Activated CD4-positive, CD25-positive, alpha-beta regulatory T cell (primary cell): ENCODE measurements at places on chromosomes 6 and 20.

DNA sequence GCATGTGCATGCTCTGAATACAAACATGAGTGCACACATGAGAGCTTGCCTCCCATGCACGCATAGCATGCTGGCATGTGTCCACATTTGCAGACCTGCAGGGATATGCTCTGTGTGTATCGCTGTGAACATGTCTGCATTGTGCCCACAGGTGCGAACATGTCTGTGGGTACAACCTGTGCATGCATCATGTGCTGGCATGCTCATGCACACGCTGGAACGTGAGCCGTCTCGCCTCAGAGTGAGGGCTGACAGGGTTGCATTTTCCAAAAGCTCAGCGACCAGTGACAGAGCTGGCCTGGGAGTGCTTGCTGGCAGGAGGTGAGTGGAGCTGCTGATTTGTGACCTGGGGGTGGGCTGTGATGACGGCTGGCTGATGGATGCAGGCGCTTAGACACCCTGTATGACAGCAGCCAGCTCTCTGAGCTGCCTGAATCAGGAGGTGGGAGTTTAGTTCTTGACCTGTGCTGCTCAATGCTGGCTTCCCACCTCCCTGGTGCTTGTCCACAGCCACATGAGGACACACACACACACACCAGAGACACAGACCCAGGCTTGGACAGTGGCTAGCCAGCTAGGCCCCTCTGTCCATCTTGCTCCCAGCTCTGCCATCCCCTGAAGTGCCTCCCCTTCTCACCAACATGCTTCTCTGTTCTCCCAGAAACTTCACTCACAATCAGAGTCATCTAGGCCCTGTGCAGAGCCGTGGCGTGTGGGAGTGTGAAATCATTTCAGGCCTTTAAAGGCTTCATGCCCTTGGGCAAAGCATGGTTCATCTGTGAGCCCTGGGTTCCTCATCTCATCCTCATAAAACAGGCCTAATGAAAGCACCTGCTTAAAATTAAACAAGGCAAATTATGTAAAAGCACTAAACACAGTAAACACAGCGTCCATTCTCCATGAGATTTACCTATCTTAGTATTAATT lies 51.4 kb downstream of the CD40 start:
- DNase-seq: no peak

GRCh38 chr6:8085053-8085511 lies 17.3 kb downstream of the EEF1E1 start:
- DNase-seq: no peak

GRCh38 chr6:106502559-106502958 lies 126.7 kb downstream of the RTN4IP1 start:
- no peak for DNase-seq

DNA sequence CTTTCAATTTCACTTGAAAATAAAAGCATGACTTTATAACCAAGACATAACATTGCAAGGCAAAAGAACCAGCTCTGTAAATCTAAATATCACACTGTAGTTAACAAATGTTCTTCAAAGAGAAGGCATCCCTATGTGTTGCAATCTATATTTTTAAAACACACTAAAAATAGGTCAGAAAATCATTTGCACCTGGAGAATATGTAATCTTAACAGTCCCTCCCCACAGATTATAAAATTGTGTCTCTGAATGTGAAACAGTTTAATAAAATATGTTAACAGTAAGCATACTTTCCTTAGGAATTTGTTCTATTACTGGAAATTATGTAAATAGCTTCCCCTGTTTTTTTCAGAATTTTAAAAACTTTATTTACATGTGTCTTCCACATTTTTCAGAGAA lies 351.9 kb downstream of the COL12A1 start:
- no peak for DNase-seq

DNA sequence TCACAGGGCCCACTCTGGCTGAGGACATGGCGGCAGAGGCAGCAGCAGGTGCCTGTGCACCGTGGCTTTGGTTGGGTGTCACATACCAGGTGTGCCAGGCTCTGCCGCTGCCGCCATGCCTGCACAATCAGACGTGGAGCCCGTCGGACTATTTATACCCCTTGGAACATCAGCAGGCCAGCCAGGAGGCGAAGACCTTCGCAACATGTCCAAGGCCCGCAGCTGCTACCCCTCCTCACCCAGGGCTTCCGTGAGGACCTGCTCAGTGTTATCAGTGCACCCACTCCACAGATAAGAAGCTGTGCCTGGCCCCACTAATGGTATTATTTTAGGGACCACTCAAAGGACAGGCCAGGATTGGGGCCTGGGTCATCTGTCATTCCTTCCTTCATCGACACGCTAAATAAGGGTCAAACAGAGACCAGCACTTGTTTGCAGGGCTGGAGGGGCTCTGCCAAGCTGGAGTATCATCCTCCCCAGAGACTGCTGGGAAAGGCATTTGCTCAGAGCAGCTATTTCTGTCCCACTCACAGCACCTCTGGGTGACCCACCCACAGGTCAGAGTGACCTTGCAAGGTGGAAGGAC lies 109.2 kb downstream of the BMP7 start:
- DNase-seq: no peak

DNA sequence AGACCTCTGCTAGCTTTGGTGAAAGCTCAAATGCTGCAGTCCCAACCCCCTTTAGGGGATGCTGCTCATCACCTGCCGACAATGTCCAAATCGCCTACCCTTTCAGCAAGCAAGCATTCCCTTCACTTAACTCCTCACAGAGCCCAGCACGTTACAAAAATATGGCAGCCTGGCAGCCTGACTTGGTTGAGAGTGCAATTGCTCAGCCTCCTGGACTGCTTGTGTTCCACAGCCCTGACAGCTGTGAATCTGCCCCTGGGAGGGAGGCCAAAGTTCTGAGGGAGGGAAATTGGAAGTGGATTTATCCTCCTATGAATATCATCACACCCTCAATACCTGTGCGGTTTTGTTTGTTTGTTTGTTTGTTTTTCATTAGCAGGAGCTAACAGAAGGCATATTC lies 231.0 kb downstream of the HIVEP2 start:
- DNase-seq: no peak

- DNase-seq: no peak
Observed at GRCh38 chr20:4443016-4443415, 278.7 kb upstream of the PRND start.

DNA sequence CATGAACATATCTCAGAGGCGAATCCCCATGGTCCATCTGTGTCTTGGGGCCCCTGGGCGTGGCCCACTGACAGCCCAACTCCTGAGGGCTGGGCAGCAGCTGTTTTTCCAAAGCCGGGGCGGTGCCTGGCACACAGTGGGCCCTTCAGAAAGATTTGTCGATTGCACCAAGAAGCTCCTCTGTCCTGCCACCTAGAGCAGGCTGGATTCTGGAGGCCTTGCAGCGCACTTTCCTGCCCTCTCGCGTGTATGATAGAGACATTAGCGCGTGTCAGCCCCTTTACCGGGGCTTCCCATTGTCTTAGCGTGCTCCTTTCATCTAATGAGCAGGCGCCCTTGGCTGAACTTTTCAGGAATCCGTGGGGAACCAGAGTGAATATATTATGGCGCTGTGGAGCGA lies 45.4 kb downstream of the CDH4 start:
- no peak for DNase-seq

DNA sequence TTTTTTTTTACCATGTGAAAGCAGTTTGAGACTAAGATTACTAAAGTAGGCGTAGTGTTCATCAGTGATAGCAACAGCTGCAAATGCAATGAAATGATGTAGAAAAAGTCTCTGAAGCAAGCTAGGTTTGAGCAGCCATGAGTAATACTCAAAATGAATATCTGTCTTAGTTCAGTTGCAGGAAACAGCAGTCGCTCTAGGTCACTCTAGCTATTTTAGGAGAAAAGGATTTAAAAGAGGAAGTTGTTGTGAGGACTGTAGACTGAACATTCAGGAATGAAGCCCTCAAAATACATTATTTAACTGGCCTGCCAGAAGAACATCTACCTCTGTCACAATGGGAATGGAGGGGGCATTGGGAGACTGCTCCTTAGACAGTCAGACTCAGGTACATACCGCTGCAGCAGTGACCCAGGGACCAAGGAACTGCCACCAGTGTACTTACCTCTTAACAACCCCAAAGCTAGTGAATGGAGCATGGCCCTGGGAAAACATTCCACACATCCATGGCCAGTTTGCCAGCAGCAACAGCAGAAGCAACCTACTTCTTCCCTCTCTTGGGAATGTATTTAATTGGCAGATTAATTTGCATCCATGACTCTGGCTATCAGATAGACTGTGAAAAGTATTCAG lies 243.0 kb upstream of the KHDRBS2 start:
- no peak for DNase-seq

DNA sequence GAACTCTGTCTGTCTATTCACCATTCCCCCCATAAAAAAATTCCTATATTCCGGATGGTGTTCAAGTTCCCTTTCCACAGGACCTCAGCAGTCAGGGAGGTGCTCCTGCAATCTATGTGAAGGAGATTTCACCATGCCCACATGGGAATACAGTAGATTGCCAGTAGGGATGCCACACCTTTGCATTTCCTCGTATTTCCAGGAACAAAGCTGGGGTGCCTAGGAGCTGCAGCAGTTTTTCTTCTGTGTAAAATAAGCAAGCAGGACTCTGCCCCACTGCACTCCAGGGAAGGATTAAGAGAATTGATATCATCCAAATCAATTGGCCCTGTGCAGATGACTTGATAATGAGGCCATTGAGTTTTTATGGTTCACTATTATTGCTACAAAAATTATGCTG lies 7.4 kb upstream of the KIF16B start:
- no peak for DNase-seq

DNA sequence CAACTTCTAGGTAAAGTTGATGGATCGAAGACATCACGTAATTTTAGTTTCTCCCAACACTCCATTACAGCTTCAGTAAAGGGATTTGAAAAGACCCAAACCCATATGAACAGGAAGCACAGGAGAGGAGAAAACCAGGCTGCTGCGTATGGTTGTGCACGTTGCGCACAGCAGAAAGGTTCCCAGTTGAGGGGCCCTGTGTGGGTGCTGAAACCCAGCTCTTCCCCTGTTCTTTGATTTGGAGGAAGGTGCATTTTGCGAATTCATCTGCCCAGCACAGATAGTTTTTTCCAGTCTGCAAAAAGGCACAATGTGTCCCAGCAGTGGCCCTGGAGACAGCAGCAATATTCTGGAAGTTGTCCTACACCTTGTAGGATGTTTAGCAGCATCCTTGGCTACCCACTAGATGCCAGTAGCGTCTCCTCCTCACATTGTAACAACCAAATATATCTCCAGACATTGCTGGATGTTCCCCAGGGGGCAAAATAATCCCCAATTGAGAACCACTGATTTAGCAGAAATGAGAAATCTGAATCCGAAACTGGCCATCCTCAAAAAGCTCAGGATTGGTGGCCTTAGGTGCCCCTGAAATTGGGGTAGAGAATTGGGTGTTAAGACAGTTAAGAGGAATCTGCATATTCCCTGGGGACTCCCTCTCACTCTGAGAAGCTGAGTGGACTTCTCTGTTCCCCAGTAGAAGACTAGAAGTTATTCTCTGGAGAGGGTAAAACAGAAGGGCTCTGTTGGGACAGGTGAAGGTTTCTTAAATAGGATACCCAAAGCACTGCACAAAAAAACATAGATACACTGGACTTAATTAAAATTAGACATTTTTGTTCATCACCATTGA lies 12.2 kb downstream of the SUN5 start:
- no peak for DNase-seq

- DNase-seq: no peak
Observed at GRCh38 chr6:147397306-147397705, 111.2 kb upstream of the SAMD5 start.

- no peak for DNase-seq
Observed at GRCh38 chr6:46899659-46900058, 22.1 kb downstream of the ADGRF5 start.

- no peak for DNase-seq
Observed at GRCh38 chr6:155033021-155033791, 38.1 kb downstream of the TIAM2 start.
